ENCODE measurements at places on chromosomes 13 and 19.

DNA sequence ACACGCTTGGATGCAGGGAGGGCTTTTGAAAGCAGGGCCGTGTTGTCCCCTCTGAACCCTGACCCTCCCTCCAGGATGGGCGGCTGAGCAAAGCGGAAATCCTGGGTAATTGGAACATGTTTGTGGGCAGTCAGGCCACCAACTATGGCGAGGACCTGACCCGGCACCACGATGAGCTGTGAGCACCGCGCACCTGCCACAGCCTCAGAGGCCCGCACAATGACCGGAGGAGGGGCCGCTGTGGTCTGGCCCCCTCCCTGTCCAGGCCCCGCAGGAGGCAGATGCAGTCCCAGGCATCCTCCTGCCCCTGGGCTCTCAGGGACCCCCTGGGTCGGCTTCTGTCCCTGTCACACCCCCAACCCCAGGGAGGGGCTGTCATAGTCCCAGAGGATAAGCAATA is 15.2 kb downstream of the RCN3 start:
- no peak for DNase-seq

- no peak for DNase-seq
Measured at GRCh38 chr19:15431396-15432017, 12.7 kb upstream of the AKAP8L start.

GRCh38 chr13:46618694-46619254 is 65.8 kb downstream of the LRCH1 start:
- no peak for DNase-seq

- no peak for DNase-seq
Measured at GRCh38 chr13:65378943-65379519, 1851.1 kb downstream of the PCDH9 start.

- DNase-seq: no peak
Measured at GRCh38 chr13:101951114-101951513, 450.7 kb downstream of the FGF14 start.

- no peak for DNase-seq
Measured at GRCh38 chr19:16446108-16446723, 25.6 kb downstream of the EPS15L1 start.

DNA sequence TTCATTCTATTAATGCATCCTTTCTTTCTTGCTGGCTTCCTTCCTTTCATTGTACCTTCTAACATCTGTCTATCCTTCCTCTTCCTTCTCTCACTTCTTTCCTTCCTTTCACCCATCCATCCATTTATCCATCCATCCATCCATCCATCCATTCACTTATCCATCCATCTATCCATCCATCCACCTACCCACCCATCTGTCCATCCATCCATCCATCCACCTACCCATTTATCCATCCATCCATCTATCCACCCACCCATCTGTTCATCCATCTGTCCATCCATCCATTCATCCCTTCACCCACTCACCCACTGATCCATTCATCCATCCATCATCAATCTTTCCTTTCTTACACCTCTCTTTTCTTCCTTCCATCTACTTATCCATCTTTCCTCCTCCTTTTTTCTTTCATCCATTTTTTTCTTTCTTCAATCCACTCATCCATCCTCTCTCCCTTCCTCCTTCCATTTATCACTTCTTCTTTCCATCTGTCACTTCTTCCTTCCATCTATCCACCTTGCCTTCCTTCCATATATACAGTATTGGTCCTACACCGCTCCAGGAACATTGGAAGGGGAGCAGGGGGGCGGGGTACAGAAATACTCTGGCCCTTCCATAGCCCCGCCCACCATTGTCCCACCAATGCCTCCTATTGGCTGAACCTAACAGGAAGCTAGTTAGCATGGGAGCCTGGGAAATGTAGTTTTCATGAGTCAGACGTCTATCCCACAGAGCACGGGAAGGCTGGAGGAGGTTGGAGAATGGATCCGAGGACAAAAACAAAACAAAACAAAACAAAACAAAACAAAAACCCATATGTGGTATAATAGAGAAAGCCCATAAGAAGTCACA is 45.9 kb downstream of the MBD3L1 start:
- no peak for DNase-seq

- DNase-seq: no peak
Measured at GRCh38 chr13:57437587-57437986, 194.0 kb upstream of the PCDH17 start.

DNA sequence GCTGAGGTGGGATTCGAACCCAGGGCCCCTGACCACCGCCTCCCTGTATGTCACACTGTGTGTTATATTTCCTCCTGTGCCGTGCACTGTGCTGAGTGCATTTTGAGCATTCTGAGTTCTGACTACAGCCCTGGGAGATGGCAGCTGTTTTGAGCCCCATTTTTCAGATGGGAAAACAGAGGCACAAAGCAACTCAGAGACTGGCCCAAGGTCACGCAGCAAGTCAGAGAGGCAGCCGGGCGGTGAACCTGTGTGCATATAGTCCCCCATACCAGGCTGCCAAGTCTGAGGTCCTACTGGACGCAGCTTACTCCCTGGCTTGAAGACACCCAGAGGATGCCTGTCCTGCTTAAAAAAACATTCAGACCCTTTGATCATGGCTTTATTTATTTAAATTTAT is 17.7 kb downstream of the MYH14 start:
- no peak for DNase-seq

GRCh38 chr13:104297075-104297474 is 1230.9 kb upstream of the SLC10A2 start:
- DNase-seq: no peak

DNA sequence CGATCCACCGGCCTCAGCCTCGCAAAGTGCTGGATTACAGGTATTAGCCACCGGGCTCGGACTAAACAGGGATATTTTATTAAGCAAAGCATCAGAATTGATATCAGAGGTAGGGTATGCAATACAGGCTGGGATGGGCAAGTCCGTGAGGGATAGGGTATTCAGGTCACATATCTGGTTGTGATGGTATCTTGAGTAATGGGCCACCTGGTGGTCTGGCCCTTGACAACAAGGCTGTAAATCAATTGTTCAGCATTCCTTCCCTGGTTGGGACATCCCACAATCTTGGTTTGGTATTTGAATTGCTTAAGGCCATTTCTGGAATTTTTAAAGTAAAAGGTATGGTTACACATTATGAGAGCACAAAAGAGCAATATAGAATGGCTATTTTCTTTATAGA is 1588.0 kb downstream of the SLITRK1 start:
- no peak for DNase-seq

DNA sequence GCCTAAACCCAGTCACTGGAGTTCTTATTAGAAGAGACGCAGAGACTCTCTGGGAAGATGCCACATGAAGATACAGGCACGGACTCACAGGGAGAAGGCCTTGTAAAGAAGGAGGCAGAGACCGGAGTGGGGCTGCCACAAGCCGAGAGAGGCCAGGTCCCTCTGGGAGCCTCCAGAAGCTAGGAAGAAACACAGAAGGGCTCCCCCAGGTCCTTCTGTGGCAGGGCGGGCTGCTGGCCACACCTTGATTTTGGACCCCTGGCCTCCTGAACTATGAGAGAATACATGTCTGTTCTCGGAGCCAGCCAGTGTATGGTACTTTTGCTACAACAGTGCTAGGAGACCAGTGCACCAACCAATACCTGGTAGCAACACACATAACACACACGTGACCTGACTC is 140.1 kb upstream of the SPACA7 start:
- no peak for DNase-seq

All from NCI-H2081 treated with DMSO at 0.1 percent for 48 hours (cell line).